ENCODE measurements at places on chromosomes 11 and 22.

GRCh38 chr22:42734406-42734805, 13.7 kb upstream of the A4GALT start:
- no peak for DNase-seq

DNA sequence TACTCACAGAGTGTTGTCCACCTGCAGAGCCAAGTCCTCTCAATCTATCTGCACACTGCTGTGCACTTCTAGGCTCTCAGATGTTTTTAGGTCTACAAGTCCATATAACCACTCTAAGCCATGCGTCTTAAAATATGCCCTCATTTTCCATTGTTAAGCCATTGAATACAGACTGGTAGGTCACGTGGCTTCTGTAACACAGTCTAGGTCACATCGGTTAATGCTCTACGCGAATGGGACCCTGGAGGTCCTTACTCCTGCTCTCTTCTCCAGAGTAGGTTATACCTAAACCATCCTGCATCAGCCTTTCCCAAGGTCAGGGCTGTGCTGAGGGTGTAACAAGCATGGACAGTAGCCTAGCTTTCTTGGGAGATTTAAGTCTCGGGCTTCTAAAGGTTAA, 819 bp downstream of the JAML start:
- DNase-seq = no peak

DNA sequence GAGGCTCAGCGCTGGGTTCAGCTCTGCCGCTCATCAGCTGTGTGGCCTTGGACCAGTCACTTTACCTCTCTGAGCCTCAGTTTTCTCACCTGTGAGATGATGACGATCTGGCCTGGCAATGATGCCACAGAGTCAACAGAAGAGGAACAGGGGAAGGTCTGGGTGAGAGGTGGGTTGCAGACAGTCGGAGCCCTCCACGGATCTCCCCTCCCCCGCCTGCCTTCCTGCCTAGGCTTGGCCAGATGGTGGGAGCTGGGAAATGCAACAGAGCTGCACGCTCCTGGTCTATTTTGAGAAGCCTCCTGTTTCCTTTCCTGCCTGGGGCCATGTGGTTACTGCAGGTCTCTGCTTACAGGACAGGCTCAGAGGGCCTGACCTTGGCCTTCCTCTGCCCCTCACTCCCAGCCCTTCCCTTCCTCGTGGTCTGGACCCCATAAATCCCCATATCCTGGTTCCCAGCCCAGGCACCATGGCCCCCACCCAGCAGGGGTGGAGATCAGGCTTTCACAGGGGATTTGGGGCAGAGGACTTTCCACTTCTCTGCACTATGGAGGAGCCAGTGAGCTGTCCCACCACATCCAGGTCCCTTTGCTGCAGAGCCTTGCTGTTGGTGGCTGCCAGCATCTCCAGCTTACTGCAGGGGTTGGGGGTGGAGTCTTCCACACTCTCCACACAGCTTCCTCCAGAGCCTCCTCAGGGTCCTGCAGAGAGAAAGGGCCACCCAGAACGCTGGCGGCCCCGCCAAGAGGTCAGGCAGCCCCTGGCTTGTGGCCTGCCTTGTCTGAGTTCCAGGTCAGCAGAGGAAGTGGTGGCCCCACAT, 46.9 kb downstream of the C11orf96 start:
- DNase-seq = no peak

DNA sequence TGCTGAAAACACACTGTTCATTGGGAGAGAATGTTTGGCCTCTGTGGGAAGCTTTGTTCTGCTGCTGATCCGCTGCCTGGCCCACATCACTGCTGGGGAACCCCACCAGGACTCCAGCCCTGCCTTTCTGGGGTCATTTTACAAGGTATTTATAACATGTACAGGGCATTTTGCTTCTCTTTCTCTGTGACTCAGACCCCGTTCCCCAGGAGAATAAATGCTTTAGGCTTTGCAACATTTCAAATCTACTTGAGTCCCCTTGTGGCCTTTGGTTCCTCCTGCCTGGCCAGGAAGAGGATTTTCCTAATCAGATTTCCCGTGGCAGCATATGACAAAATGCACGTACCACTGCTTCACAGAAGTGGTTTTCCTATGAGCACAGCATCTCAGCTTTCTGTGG, 43.0 kb downstream of the BTG4 start:
- no peak for DNase-seq

DNA sequence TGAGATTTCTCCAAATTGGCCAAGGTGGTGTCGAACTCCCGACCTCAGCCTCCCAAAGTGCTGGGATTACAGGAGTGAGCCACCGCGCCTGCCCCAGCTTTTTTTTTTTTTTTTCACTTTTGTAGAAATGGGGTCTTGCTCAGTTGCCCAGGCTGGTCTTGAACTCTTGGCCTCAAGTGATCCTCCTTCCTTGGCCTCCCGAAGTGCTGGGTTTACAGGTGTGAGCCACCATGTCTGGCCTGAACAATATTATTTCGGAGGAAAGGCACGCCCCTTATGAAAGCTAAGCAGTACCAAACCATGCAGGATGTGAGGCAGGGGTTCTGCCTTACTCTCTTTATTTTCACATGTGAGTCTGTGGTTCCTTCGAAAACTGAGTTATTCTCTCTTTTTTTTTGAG, 16.1 kb downstream of the MTCH2 start:
- DNase-seq = no peak

DNA sequence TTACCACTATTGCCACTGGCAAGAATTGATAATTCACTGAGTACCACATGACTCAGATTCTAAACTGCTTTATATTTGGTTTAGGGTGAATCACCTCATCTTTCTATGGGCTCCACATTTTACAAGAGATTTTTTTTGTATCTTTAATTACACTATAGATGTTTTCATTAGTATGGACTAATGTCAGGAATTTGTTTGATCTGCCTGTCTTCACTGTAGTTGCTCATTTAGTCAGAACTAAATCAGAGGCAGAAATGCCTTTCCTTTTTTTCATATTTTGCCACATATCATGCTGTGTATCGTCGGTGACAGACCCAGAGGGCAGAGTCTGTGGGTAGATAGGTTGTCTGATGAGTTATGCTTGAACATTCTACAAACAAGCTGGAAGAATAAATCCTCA, 524.1 kb downstream of the METTL15 start:
- no peak for DNase-seq

DNA sequence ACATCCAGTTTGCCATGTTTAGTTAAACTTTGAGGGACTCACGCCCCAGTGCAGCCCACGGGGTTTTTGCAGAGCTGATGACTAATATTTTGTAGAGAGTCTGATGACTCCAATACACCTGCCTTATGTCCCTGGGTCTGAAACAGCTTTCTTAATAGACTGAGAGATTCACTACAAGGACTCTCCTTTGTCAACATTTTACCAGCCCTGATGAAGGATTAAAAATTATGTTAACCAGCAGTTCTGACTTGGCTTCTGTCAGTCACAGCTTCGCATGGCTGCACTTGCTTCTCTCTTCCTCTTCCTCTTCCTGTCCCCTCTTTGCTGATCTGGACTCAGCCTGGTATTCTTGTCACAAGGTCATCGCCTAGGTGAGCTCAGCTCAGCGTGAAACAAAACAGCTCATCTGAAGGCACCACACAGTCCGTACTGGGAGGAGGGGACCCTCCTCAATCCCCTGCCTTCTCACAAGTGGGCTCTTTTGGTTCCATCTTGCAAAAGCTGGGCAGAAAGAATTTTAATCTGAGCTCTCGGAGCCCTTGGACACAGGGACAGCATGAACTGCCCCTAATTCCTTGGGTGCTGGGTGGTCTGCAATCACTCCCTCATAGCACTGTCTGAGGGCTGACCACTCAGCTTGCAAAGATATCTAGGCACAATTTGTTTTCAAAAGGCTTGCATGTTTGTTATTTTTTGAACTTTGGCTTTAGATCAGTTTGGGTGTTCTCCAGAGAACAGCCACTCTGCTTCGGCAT, 38.1 kb upstream of the POU2AF1 start:
- no peak for DNase-seq

DNA sequence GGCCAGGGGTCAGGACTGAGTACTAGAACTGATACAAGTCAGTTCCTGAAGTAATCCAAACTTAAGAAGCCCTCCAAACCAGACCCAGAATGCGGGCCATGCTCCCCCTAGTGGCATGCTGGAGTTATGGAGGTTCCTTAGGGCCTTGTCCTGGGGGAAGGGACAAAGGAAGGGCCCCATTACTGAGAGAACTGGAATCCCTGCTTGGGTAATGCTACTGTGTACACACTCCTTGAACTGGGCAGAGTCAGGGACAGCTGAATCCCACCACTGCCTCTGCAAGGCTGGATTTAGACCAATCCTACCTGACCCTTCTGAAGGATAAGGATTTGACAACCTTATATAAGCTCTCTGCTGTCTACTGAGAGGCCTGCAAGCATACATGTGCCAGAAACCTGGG, 97.3 kb upstream of the AKIP1 start:
- DNase-seq = peak; percentile 76

GRCh38 chr11:130840679-130841078, 75.6 kb downstream of the SNX19 start:
- no peak for DNase-seq

- DNase-seq = no peak
These were observed 94.5 kb downstream of the CADM1 start for GRCh38 chr11:115409691-115410220.
